ENCODE measurements at places on chromosomes 13 and 19.

- DNase-seq: no peak
These were observed 1.6 kb downstream of the FTL start for GRCh38 chr19:48966541-48967345.

DNA sequence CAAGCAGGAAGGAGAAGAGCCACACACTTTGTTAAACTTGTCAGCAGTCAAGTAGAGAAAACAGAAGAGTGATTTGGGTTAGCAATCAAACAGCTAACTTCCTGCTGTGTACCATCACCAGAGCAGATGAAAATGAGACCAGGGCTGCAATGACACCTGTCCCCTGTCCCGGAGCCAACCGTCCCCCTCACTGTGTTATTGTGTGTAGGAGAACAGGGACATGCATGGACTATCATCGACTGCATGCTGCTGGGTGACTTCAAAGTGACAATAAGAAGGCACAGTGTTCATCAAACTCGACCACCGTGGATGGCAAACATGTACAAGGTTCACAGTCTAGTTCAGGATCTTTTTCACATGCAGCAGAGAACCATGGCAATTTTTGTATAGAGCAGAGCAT is 94.0 kb upstream of the SLC15A1 start:
- no peak for DNase-seq

GRCh38 chr19:1313695-1314613 is 28.3 kb downstream of the EFNA2 start:
- no peak for DNase-seq

- no peak for DNase-seq
These were observed 86.5 kb downstream of the COL4A1 start for GRCh38 chr13:110220471-110220870.

DNA sequence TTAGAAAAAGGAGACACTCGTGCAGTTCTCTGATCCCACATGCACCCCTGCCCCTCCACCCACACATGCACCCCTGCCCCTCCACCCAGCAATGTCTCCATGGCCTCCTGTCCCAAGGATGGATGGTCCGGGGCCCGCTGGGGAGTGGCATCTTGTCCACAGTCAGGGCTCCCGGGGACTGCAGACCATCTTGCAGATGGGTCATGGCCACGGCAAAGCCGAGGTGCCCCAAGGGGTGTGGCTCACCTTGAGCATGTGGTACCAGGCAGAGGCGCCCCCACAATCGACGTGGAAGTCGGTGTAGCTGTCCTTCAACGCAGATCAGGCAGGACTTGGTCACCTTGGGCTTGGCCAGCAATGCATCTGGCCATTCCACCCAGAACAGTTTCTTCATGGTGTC is 216.7 kb downstream of the TUBA3C start:
- no peak for DNase-seq

DNA sequence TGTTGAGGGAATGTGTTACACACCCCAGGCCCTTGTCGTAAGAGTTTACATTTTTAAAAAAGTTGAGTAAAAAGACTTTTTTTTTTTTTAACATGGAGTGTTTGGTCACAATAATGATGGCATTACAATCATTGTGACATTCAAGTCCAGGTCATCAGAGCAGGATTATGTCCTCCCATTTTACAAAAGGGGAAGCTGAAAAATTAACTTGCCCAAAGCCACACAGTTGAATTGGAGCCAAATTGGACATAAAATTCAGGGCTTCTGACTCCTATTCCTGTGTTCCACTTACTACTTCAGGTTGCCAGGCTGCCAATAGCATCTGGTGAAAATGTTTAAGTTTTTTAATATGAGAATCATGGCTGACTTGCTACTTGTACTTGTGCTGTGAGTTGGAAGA is 49.3 kb downstream of the DLEU7 start:
- no peak for DNase-seq

DNA sequence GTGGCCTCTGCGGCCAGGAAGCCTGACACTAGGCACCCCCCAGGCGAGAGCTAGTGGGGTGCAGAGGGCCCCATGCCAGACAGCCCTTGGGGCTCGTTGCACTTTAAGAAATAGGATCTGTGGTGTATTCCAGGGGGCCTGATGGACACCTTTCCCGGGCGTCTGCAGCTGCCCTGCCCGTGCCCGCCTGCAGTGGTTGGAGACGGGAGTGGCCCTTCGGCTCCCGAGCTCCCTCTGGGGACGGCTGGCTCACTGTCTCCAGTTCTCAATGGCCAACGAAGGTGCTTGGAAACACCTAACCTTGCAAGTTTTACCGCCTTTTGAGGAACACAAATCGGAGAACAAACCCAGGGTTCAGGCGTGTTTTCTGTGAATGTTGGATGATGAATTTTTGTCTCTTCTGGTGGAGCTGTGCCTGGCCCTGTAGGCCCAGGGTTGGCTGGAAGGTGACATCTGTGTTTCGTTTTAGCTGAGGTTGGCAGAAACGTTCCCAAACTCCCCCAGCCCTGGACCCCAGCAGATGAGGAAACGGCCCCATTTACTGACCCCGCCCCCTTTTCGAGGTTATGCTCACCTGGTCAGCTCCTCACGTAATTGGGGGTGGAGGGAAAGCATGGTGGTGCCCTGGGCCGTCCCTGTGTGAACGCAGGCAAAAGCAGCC is 17.4 kb upstream of the NPAS1 start:
- no peak for DNase-seq

DNA sequence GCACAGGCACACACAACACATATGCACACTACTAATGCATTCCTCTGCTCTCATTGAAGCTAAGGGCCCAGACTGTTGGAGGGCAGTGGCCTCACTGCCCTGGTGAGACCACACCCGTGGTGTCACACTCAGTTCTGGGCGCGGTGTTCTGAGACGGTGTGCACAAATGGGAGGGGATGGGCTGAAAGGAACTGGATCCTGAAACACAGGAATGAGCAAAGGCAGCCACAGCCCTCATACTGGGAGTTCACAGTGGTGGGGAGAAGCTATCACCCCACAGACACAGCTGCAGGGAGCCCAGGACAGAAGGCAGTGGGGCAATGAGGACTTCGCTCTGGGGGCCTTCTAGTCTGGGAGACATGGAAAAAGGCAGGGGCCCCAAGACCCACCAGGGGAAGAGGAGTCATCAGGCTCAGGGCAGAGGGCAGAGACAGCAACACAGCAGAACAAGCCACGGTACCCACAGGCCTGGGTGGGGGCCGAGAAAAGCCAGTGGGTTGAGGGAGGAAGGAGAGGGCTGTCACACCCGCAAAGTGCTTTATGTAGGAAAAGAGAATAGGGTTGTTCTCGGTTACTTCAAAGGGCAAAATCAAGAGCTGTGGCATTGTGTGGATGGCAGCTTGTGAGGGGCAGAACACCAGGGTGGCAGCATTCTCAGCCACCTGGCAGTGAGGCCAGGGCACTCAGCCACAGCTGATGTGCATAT is 75.4 kb upstream of the GPR183 start:
- DNase-seq: no peak

GRCh38 chr19:55459950-55460657 is 1.3 kb downstream of the ISOC2 start:
- DNase-seq: peak; percentile 45

GRCh38 chr13:99527301-99527700 is 26.0 kb downstream of the TM9SF2 start:
- no peak for DNase-seq

DNA sequence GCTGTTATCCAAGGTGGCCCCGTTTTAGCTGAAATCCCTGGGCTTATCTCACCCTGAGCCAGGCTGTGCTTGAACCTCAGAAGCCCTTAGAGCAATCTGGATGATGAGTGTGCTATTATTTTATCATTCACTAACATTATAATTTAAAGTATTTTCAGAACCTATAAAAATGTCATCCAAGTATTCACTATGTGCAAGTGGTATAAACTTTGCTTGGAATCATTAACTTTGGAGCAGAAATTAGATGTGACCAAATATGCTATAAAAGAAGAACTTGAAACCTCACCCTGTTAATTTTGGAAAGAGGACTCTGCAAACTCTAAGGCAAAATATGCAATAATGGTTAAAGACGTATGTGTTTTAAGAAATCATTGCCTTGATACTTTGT is 147.5 kb downstream of the USP12 start:
- DNase-seq: no peak

- DNase-seq: no peak
These were observed 36.2 kb downstream of the ERICH4 start for GRCh38 chr19:41478875-41479756.

GRCh38 chr19:49758292-49758691 is 4.8 kb downstream of the TSKS start:
- no peak for DNase-seq

GRCh38 chr13:94063096-94063495 is 416.4 kb downstream of the DCT start:
- DNase-seq: peak; percentile 19

DNA sequence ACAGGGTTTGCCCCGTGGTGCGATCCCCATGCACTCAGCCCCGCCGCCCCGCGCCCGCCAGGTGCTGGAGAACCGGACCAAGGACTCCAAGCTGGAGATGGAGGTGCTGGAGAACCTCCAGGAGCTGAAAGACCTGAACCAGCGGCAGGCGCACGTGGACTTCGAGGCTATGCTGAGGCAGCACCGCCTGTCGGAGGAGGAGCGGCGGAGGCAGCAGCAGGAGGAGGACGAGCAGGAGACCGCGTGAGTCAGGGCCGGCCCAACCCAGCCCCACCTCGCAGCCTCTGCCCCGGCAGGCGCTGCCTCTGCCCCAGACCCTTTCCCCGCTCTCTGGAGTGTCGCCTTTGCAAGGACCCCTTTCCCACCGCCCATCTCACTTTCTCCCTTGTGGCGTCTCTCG is 11.3 kb downstream of the YJU2 start:
- DNase-seq: no peak

- DNase-seq: no peak
These were observed 1.8 kb downstream of the LRG1 start for GRCh38 chr19:4537953-4538600.

GRCh38 chr19:42352301-42353259 is 27.1 kb downstream of the MEGF8 start:
- no peak for DNase-seq

- DNase-seq: no peak
These were observed 6.0 kb downstream of the SIX5 start for GRCh38 chr19:45762870-45763631.

- DNase-seq: no peak
These were observed 230.4 kb downstream of the ATP8A2 start for GRCh38 chr13:25602176-25602575.

- DNase-seq: no peak
These were observed 550.1 kb downstream of the DACH1 start for GRCh38 chr13:71316792-71317363.

- DNase-seq: no peak
These were observed 231.3 kb downstream of the SLITRK6 start for GRCh38 chr13:85567909-85568308.

DNA sequence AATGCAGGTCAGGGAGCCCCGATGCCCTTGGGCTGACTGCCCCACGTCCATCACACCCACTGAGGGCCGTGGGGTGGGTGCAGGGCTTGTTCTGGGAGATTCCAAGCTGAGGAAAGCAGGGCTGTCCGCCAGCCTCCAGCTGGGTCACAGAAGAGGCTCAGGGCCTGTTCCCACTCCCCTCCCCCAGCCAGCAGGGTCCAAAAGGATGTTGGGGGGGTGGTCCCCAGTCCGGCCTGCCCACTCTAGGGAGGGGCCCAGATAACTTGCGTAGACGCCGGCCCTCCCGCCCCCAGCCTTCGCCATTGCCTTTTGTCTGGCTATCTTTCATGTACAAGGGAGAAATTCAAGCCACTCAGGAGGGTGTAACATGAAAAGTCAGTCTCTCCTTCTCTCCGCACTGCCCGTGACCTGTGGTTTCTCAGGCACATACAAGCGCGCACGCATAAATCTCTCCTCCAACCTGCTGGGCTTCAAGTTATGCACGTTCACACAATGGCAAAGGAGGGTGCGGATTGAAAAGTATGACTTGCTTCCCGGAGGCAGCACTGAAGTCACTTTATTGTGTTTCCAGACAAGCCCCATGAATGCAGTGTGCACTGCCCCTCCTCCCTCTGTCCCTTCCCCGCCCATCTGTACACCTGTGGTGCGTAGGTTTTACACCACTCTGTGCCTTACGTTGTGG is 20.2 kb downstream of the CARM1 start:
- peak; percentile 69 for DNase-seq

GRCh38 chr13:101996954-101997353 is 404.9 kb downstream of the FGF14 start:
- no peak for DNase-seq

DNA sequence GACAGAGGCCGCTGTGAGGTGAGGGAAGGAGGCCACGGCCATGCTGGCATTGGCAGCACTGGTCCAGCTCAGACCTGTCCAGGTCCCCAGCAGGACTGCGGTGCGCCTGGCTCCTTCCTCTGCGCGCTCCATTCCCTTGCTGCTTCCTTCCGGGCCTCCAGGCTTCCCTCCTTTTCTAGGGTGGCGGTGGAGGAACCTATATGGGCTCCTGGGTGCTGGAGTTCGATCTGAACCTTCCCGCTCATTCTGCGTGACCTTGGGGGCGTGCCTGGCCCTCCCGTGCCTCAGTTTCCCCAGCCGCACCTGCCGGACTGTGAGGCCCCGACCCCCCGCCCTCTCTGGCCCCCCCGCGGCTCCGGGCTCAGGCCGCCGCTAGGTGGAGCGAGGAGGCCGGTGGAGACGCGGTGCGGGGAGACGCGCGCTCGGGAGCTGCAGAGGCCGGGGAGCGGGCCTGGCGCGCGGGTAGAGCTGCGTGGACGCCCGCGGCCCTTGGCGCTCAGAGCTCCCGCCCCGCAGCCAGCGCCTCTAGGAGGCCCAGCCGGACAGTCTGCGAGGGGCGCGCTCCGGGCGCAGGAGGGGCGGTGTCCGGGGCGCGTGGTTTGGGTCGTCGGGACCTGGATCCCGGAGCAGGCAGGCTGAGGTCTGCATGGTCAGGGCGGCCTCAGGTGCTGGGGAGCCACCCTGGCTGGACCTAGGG is 29.9 kb downstream of the EFNA2 start:
- DNase-seq: peak; percentile 54

GRCh38 chr19:5772416-5772815 is 12.1 kb downstream of the PRR22 start:
- no peak for DNase-seq

- DNase-seq: no peak
These were observed 31.9 kb downstream of the RFXAP start for GRCh38 chr13:36850790-36851438.

- no peak for DNase-seq
These were observed 186.2 kb downstream of the EFNB2 start for GRCh38 chr13:106349080-106349931.

DNA sequence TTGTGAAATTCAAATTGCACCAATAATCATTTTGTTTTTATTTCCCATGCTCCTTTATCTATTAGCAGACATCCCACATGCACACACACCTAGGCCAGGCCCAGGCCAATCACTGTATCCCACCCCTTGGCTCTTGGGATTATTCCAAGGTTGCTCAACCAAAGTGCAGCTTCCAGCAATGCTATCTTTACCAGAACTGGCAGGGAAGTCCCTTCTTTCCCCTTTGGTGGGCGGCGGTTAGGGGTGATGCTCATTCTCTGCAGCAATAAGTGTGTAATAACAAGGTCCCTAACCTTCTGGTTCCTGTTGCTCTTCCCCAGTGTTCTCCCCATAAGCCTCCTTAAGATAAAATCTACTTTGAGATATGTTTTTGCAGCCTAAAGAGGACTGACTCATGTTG is 18.3 kb upstream of the KCTD12 start:
- no peak for DNase-seq
